ENCODE measurements at places on chromosomes 11 and 22.

GRCh38 chr11:91350931-91351330, 873.7 kb upstream of the FAT3 start:
- no peak for DNase-seq

DNA sequence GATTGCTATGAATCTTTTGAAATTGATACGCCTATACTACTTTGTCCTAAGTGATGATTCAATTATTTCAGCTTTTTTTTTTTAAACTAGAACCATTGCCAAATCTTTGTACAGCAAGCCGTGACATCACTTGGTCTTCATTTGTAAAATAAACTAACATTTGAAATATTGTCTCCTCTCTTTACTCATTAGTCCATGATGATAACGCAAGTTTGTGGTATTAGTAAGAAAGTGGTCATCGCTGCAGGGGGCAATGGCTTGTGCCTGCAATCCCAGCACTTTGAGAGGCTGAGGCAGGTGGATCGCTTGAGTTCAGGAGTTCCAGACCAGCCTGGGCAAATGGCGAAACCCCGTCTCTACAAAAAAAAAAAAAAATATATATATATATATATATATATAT, 12.9 kb upstream of the ARHGAP42 start:
- DNase-seq, result no peak

DNA sequence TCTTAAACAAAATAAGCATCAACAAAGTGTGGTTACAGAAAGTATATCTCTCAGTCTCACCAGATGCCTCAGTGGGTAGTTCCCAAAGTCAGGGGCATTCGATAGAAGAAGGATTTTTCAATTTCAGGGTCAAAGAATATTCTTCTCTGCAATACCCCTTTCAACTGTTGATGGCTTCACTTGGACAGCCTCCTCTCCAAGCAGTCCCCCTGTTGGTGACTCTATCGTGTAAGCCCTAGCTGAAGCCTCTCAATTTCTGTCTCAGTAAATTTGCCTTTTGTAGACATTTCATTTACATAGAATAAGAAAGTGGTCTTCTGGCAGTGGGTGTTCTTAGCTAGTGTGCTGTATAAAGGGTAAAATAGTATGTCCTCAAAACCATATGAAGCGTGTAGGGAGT, 11.3 kb upstream of the CCDC83 start:
- no peak for DNase-seq

- no peak for DNase-seq
Observed at GRCh38 chr11:120185706-120186455, 25.0 kb upstream of the OAF start.

- DNase-seq, result peak; percentile 92
Observed at GRCh38 chr11:12539572-12539971, 134.6 kb upstream of the TEAD1 start.

DNA sequence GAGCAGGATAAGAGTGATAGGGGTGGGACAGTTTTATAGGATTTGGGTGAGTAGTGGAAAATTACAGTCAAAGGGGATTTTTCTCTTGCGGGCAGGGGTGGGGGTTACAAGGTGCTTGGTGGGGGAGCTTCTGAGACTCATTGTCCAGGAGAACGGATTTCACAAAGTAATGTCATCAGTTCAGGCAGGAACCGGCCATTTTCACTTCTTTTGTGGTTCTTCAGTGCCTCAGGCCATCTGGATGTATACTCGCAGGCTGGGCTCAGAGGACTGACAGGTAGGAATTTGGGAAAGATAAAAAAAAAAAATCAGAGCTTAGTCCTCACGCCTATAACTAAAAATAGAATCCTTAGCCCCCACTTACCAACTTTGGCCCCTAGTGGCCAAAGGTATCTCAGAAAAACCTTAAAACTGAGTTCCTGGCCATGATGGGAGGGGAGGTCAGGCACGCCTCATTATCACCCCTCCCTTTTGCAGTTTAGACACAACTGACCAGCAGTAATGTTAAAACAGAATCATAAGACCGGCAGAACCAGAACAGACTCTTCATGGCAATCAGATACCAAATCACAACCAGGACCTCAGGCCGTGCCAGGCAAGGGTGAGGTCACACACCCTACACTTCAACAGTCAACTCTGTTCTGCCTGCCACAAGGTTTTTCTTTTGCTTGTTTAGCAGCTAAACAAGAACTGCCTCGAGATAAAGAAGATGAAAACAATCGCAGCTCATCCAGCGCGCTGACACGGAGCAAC, 8.9 kb upstream of the APOBEC3G start:
- DNase-seq, result no peak

GRCh38 chr22:38172832-38173640, 8.6 kb downstream of the PLA2G6 start:
- DNase-seq, result no peak
